AG04450 (cell line): ENCODE measurements at places on chromosomes 1 and 21.

DNA sequence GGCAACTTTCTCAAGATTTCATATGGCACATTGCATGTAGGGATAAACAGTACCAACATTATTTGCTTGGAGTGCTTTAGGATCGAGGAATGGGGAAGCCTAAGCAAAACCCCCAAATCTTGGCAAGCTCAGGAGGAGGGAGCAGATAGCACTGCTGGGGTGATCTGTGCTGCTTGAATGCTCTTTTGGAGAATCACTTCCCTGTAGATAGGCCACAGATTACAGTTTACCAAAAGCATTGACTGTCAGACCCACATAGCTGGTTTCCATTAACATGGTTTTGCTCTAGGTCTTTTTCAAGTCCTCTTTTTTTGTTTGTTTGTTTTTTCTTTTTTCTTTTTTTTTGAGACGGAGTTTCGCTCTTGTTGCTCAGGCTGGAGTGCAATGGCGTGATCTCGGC, 36.8 kb downstream of the OR13G1 start:
- DNase-seq = no peak

GRCh38 chr21:42357307-42357706, 6.5 kb upstream of the TFF2 start:
- DNase-seq = no peak

DNA sequence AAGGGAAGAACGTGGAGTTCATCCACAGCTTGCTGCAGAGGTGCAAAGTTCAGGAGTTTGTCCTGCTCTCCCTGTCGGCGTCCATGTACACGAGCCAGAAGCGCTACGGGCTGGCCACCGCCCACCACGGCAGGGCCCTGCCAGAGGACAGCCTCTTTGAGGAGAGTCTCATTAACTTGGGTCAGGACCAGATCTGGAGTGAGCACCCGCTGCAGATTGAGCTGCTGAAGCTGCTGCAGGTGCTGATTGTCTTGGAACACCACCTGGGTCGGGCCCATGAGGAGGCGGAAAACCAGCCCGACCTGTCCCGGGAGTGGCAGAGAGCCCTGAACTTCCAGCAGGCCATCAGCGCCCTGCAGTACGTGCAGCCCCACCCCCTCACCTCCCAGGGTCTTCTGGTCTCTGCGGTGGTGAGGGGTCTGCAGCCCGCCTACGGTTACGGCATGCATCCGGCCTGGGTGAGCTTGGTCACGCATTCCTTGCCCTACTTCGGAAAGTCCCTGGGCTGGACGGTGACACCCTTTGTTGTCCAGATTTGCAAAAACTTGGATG, 73.8 kb upstream of the MORC3 start:
- DNase-seq = no peak

GRCh38 chr1:234550341-234551031, 59.5 kb downstream of the IRF2BP2 start:
- no peak for DNase-seq
